ENCODE measurements at places on chromosomes 2 and 18.

DNA sequence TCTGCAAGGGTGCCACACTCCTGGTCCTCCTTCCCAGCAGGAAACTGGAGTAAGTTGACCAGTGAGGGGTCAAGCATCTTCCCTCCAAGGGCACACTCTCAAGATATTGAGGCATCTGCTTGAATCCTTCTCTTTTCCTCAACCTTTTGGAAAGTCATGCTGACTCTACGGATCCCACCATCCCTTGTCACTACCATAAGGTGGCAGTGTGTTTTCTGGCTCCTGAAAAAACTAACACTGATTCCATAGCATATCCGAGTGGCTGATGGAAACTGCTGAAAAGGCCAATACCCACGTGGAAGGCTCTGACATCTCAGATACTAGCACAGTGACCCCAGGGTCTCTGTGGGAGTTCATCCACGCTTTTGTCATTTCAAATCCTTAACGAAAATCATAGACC is 37.1 kb downstream of the GPR45 start:
- no peak for DNase-seq

- no peak for DNase-seq
These were observed 185.8 kb downstream of the FBXO15 start for GRCh38 chr18:73961804-73962203.

GRCh38 chr2:227891673-227892072 is 20.2 kb downstream of the DAW1 start:
- DNase-seq: no peak

GRCh38 chr18:20963027-20963426 is 148.6 kb downstream of the ROCK1 start:
- no peak for DNase-seq

DNA sequence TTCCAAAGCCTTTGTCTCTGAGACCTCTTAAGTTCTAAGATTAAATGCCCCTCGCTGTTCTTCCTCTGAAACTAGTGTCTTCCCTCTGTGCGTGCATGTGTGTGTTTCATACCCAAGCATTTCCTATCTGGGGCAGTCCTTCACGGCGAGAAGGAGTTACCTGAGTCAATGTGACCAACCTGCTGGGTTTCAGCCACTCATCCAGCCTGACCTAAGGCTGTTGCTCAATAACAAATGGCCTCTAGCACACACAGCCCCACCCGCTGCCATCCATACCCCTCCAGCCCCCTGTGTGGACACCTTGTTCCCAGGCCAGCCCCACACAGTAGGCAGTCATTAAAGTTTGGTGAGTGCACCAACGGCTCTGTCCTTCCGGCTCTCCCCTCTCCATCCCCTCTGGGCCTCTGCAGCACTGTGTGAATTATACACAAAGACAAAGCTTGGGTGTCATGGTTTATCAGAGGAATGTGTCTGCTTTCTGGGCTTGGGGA is 53.8 kb upstream of the FOSL2 start:
- no peak for DNase-seq

GRCh38 chr2:119008108-119008507 is 66.1 kb downstream of the MARCO start:
- DNase-seq: no peak

DNA sequence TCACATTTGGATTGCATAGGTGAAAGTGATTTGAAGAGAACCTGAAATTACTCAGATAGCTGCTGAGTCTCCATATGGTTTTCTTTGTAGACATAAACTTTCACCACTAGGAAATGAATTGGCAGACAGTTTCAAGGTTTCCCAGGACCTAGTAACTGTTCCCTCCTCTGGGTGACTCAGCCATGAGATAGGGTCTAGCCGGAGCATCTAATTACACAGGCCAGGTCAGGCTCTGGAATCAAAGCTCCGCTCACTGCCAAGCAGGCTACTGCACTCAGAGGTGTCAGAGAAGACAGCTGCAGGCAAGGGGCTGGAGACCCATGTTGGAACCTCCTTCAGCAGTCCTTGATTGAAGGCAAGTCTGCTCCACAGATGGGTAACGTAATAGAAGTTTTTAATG is 429.2 kb downstream of the TNS1 start:
- no peak for DNase-seq

DNA sequence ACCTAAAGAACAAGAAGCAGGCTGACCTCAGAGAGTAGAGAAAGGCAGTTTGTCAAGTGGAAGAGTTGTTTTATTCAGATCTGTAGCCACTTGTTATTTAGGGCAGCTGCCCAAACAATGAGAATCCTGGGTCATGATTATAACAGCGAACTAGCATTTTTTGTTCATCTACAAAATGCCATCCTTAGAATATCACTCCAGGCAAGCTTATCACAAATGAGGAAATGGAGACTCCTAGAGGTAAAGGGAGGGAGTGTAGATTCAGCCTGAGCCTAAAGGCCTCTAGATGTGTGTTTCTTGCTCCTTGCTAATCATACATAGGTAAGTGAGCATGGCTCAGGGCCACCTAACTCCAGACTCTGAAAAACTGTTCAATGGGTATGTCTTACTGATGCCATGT is 126.1 kb downstream of the HNMT start:
- DNase-seq: no peak

- DNase-seq: no peak
These were observed 232.7 kb downstream of the ALPK2 start for GRCh38 chr18:58396144-58396543.

DNA sequence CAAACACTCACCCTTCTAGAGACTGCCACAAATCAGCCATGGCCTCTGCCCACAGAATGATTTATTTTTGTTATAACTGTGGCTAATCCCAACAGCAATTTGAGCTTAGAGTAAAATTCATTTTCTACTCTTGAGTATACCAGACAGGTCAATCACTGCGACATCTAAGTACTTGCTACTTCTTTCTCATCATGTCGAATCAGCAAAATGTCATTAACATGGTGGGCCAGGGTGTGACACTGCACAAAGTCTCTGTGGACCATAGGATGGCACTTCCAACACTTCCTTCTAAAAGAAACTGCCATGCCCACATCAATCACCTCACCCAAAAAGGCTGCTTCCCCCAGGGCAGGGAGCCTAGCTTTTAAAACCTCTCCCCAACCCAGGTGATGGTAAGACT is 64.4 kb downstream of the KCNG3 start:
- no peak for DNase-seq

DNA sequence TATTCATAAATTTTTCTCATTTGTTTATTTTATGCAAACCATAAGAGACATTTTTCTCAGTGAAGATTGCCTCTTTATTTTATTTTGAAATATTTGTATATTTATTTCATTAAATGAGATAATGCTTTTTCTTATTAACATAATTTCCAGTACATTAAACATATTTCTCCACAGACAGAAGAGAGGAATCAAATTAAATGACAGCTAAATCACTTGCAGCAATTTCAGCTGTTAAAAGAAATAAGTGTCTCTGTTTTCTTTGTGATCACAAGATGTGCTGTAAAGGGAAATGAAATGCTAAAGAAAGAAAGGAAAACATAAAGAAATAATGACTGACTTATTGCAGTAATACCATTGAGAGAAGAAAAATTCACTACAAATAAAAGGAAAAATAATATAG is 414.0 kb upstream of the FANCL start:
- no peak for DNase-seq

GRCh38 chr2:173734797-173735196 is 230.4 kb downstream of the SP3 start:
- no peak for DNase-seq

DNA sequence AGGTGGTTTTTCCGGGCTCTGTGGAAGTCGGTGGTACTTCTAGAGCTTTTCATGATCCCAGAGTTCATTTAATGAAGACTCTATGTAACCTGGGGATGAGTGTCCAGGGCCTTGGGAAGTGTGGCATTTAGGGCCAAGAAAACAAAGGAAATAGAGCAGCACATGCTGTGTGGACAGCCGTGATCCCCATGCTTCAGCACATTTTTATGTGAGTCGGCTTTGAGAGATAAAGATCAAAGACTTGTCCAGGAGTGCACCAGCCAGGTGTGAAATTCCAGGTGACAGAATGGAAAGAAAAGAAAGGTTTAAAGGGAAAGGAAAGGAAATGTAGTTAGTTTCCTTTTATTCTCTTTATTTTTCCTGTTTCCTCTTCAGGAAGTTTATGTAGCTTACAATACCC is 258.0 kb upstream of the NRP2 start:
- no peak for DNase-seq

DNA sequence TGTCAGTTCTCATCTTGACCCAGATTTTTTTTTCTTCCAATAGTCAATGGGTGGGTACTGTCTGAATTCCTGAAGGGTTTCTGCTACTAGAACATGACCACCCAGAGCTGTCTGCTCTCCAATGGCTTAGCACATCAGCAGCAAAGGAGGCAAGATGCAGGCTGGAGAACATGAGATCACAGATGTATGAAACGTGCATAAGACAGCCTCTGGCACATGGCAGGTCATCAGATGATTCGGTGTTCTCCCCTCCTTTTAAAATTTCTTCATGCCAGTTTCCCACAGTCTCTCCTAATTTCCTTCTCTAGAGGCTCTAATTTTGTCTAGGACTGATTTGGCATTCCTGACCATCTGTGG is 359.3 kb upstream of the TNP1 start:
- no peak for DNase-seq

GRCh38 chr2:156511803-156512202 is 75.6 kb downstream of the GPD2 start:
- DNase-seq: no peak

GRCh38 chr2:231573096-231573495 is 19.6 kb upstream of the TEX44 start:
- no peak for DNase-seq

DNA sequence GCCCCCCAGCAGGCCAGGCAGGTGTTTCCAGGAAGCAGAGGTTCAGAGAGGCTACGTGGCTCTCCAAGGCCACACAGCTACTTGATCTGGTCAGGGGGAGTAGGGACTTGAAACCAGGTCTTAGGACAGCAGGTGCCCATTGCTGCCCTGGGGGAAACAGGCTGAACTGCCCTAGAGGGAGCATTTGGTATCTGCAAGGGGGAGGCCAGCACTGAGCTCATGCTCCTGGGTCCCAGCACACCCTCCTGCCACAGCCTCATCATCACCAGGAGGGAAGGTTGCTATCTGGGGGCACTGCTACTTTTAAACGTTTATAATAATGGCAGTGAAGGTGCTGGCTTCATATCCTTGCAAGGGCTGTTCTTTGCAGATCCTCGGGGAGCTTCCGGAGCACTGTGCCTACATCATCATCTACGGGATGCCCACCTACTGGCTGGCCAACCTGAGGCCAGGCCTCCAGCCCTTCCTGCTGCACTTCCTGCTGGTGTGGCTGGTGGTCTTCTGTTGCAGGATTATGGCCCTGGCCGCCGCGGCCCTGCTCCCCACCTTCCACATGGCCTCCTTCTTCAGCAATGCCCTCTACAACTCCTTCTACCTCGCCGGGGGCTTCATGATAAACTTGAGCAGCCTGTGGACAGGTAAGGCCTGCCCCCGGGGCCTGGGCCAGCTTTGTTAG is 36.1 kb downstream of the ABCG8 start:
- DNase-seq: no peak

GRCh38 chr2:239726631-239727181 is 298.4 kb downstream of the NDUFA10 start:
- no peak for DNase-seq

GRCh38 chr2:186913870-186914269 is 64.9 kb upstream of the ZSWIM2 start:
- DNase-seq: no peak

DNA sequence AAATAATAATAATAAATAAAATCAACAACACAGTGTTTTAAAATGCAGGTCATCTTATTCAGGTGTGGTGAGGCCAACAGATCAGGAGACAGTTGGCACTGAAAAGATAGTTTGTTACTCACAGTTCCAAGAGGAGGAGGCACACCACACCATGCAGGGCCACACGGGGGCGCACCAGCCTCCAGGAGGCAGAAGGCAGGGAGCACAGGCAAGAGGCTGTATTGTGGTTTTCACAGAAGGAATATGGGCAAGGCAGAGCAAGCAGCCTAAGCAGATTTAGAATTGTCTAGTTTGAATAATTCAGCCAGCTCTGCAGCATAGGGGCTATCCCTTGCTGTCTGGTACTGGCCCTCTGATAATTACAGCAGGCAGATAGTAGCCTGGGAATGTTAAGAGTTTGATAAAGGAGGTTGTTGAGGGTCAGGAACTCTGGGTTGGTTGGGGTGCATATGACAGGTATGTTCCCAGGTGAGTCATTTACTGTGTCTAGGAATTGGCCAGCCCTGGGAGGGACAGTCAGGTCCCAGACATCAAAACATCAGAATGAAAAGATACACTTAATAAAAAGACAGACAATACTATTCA is 31.3 kb downstream of the KIAA2012 start:
- DNase-seq: no peak

DNA sequence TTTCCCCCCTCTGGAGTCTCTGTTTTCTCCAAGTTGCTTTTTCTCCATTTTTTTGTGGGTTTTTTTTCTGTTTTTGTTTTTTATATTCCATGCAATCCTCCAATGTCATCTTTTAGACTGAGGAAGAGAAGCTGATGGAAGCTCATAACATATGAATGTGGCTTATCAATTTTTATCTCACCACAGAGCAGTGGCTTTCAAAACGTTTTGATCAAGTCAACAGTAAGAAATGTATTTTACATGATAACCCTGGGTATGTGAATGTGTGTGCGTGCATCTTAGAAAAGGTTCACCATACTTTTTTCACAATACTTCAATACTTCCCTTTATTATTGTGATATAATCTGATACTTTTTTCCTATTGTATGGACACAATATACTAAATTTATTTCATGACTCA is 64.6 kb upstream of the CDCA7 start:
- DNase-seq: no peak

DNA sequence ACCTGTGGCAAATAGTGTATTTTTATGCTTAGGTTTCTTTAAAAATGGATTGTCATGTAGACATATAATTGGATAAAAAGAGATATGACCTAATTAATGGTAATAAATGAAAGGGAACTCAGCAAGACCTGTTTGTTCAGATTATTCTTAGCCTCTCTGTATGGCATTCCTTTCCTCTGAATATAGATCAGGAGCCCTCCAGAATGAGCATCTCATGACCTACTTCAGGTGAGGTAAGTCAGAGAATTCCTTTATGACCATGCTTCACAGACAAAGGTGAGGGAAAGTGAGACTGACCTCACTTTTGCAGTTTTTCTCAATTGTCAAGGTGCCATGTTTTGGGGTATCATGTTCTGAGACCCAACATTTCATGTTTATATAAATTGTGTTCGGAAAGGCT is 1744.3 kb upstream of the PIK3C3 start:
- DNase-seq: no peak

- DNase-seq: no peak
These were observed 48.9 kb upstream of the IL1RL1 start for GRCh38 chr2:102262216-102263129.

- DNase-seq: no peak
These were observed 210.9 kb upstream of the OSR1 start for GRCh38 chr2:19569300-19569791.

GRCh38 chr2:11573418-11574175 is 39.8 kb downstream of the GREB1 start:
- DNase-seq: no peak

DNA sequence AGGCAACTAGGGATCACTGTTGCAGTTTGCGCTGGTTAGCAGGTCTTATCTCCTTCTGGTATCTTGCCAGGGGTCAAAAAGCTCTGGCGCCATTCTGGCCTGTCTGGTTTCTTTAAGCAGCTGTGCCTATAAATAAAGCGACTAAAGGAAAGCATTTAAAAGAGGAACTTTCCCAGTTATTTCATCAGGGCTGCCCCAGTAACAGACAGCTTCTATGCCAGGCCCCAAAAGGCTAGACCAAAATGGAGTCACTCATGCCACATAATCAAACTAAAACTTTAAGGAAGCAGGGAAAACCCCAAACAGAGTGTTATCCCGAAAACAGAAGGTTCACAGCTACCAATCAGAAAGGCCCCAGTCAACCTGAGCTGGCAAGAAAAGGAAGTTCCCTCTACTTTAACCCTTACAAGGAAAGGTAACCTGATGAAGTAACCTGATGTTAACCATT is 41.2 kb upstream of the HNRNPA3 start:
- DNase-seq: no peak

GRCh38 chr2:88085099-88085498 is 17.5 kb downstream of the SMYD1 start:
- no peak for DNase-seq
